ENCODE measurements at places on chromosomes 3 and 15. TPM values are rescaled to one million over a fixed set of nuclear protein-coding genes. Genes with fewer than 3 reads are reported as not detected.

USP50 gene
- total RNA-seq, result 0.46 TPM

FRMD4B gene
- total RNA-seq, result 13.0 TPM

PDHB gene
- 203 TPM for total RNA-seq

LRTM1 gene
- total RNA-seq, result not detected

ZNF502 gene
- total RNA-seq, result 3.6 TPM

MFGE8 gene
- 124 TPM for total RNA-seq

DNA sequence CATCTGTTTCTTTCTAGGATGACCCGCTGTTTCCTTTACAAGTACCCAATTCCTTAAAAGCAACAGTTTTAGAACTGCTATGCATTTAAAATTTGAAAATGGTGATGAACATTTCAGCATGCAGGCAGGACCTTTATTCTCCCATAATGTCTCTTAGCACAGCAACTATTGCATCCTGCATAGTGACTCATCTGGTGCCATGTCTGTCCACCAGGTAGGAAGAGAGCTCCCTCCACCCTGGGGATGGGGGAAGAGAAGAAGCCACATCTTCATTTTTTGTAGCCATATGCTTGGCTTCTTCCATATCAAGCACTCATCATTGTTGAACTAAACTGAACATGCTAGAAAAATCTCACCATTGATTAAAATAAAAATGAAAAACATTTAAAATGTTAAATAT, 9.9 kb downstream of the GPR15 start:
- no peak for DNase-seq

GRCh38 chr15:78977591-78978347, 32.9 kb upstream of the CTSH start:
- DNase-seq, result no peak

DNA sequence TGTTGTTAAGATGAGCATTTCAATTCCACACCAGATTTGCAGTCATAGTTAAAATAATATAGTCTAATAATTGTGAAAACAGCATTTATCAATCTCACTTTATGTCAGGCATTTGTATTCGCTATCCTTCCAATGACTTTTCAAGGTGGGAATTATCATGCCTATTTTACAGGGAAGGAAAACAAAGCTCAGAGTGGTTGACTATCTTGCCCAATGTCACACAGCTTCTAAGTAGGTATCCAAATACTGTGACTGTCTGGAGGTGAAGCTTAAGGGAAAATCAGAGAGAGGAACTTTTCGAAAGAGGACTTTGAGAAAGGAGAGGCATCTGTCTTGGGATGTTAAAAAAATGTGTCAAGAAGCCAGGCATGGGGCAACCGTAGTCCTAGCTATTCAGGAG, 443.1 kb downstream of the FOXP1 start:
- no peak for DNase-seq

- DNase-seq, result no peak
Observed at GRCh38 chr3:49790626-49791411, 4.5 kb upstream of the IP6K1 start.

- no peak for DNase-seq
Observed at GRCh38 chr3:77279276-77279675, 239.4 kb downstream of the ROBO2 start.

GRCh38 chr3:112519424-112520001, 20.2 kb upstream of the BTLA start:
- peak; percentile 69 for DNase-seq

GRCh38 chr3:46709157-46709654, 8.0 kb downstream of the TMIE start:
- DNase-seq, result no peak

DNA sequence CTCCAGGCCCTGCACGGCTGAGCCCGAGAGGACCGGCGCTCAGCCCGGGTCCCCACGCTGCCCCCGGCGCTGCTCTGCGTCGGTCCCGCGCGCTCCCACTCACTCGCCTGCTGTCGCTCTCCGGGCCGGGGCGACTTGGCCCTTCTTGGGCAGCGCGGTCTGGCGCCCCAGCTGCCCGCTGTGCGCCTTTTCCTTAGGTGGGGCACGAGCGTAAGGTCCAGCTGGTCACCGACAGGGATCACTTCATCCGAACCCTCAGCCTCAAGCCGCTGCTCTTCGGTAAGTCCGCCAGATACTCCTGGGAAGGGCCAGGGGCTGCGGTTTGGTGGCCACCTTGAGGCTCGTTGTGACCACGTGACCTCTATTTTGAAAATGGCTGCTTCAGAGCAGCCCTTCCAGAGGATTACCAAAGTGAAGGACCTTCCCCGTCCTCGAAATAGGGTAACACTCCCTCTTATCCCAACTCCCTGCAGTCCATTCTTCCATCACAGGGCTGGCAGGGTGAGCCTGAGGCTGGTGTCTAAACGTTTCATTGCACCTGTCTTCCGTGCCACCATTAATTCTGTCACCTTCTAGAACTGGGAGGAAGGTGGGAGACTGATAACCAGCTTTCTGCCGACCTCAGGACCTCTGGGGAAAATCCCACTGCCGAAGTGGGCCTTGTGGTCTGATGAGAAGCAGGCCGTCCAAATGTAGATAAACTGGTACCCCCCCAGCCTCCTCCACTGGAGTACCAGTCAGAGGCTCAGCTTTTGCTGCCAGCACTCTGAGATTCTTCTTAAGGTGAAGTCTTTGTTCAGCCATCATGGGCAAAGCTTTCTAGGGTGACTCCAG, 812 bp downstream of the P4HTM start:
- peak; percentile 72 for DNase-seq

DNA sequence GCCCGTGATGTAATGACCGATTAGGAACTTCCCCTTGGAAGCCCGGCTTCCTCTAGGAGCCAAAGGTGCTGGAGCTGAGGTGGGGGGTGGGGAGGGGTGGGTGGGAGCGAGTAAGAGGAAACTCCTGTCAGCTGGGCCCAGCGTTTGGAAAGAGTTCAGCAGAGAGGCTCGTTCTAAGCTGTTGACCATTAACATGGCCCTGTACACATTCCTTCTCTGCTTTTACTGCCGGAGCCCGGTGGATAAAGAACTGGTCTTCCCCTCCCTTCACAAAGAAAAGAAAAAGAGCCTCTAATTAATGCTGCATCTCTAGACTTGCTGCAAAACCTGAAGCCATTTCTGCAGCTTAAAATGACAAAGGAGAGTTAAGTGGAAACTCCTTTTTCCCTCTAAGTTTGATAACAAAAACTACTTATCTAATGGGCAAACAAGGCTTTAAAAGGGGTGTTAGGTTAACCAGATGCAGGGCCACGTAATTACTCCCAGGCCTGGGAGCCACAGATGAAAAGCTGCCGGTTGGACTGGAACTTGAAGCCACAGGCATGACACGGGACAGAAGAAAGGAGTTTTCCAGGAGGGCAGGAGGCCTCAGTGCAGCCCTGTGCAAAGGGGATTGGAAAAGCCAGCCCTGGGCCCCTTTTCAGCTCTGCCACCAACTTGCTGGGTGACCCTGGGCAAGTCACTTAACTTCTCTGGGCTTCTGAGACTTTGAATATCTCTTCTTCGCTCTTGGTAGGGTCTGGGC, 71.3 kb downstream of the SMAD6 start:
- peak; percentile 74 for DNase-seq

GRCh38 chr3:162525771-162526170, 1029.2 kb downstream of the OTOL1 start:
- no peak for DNase-seq

GRCh38 chr15:86505951-86506350, 426.3 kb downstream of the AGBL1 start:
- DNase-seq, result no peak
